ENCODE measurements at places on chromosomes 6 and 20.
A peak's percentile ranks its signal among the peaks of the same experiment; 100 is the strongest.

- no peak for DNase-seq
Observed at GRCh38 chr20:41632896-41633295, 14.7 kb upstream of the CHD6 start.

GRCh38 chr6:42450477-42451332, 1.0 kb downstream of the TRERF1 start:
- DNase-seq: no peak

GRCh38 chr6:154268486-154268885, 88.1 kb downstream of the IPCEF1 start:
- DNase-seq: no peak

DNA sequence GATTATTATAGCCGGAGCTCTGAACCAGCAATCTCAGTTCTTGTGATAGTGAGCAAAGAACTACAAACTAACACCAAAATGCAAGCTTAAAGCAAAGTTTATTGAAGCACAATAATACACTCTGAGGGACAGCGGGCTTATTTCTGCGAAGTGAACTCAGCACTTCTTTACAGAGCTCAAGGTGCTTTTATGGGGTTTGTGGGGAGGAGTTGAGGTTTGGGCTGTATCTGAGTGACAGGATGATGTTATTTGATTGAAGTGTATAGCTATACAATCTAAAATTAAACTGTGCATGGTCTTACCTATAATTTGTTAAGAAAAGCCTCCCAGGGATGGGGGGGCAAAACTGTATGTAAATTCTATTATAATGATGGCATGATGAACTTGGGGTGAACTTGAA, 1.0 kb upstream of the HFE start:
- DNase-seq: no peak

DNA sequence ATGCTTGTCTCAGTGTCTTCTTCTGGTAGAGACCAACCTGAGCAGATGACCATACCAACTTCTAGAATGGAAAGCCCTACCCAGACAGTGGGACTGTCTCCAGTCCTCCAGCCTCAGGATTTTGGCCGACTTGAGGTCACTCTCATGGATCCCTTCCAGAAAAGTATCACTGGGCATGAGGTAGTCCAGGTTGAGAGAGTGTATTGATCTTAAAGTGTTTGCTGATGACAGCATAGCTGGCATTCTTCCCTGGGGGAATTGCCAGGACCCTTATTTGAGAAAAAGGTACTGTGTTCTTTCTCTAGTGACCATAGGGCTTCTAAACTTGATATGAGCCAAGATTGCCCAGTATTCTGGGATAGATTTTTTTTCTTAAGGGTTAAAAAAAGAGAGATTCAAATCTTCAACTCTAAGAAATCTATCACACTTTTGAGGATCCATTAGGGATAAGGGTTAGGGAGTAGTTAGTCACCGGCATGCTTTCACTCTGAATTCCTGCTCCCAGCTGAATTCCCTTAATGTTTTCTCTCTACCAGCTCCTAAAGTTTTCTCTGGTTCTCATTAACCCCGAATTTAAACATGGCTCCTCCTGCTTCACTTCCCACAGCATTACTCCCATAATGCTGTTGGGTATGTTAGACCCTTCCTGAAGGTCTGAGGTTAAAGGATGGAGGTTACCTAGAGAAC, 73.6 kb upstream of the FLRT3 start:
- no peak for DNase-seq

DNA sequence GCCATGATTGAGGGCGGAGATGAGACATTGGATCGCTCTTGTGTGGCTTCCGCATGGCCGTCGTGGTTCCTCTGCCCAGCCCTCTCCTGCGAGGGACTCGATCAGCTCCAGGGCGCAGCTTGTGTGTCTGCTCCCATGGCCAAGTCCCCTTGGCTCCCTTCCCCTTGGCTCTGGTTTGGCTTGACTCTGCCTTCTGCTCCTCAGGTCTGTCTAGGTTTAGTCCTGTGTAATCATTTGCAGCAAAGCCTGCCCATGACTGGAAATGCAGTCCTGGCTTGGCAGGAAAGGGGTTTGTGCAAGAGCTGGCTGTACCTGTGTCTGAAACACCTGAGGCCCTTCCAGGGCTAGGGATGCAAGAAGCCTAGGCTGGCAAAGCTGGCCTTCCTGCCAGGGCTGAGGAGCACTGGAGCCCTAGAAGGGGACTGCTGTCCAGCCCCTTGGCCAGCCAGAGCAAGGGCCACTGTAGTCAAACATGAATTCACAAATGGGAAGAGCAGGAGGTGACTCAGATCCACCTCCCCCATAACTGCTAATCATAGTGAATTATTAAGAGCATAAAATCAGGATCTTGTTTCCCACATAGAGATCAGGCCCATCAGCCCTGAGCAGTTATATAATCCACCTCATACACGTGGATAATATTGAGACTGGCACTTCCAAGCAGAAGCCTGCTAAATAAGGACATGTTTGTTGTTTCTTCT, 196.8 kb downstream of the FARS2 start:
- no peak for DNase-seq

- no peak for DNase-seq
Observed at GRCh38 chr6:12939314-12939713, 222.7 kb downstream of the PHACTR1 start.

GRCh38 chr20:32605167-32605656, 20.1 kb upstream of the NOL4L start:
- DNase-seq: no peak

DNA sequence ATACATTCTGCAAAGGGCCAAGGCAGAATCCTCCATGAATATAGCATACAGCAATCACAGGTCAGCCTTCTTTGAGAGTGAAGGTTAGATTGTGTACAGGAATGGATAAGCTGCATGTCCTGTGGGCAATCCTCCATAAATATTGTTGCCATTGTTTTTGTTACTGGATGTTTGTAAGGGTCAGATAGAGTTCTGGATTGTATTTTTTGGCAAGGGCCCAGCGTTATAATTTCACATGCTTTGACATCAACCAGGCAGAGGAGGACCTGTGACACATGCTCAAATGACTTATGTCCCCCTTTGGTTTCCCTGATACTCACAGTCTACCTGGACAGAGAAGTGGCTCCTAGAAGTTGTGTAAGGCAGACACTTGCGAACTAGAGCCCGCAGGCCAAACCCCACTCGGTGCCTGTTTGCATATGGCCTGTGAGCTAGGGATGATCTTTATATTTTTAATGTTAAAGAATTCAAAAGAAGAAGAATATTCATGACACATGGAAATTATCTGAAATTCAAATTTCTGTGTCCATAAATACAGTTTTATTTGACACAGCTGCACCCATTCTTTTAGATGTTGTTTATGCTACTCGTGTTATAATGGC, 5.4 kb downstream of the LY86 start:
- DNase-seq: no peak

GRCh38 chr6:79465381-79465780, 71.8 kb downstream of the LCA5 start:
- no peak for DNase-seq

DNA sequence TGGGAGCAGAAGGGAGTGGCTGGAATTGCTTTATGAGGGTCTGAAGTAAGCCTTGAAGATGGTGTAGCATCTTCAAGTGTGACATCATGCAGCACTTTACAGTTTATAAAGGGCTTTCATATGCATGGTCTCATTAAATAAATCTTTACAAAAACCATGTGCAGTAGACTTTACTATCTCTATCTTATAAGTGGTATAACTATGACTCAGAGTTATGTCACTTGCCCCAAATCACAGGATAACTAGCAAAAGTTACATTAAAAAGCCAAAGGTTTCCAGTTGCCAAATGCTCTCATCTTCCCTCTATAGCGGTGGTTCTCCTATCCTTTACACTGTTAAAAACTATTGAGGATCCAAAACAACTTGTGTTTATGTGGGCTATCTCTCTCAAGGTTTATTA, 687.7 kb upstream of the MARCKS start:
- DNase-seq: no peak

DNA sequence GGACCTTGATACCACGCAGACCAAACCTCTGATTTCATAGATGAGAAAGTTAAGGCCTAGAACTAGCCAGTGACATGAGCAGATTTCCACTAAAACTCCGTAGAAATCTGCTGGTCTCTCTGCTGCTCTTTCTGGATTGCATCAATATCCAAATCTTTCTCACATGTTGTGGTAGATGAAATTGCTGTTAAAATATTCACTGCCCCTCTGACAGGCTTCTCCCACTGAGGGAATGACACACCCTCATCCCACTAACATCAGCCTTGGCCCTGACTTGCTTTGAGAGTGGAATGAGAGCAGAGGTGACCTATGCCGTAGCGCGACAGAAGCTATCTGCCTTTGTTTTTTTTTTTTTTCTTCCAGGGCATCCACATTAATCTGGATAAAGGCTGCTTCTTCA, 20.4 kb upstream of the EXOC2 start:
- DNase-seq: no peak

GRCh38 chr6:21997119-21998037, 299.5 kb downstream of the PRL start:
- peak; percentile 63 for DNase-seq

- DNase-seq: no peak
Observed at GRCh38 chr6:1463751-1464426, 74.5 kb downstream of the FOXF2 start.

DNA sequence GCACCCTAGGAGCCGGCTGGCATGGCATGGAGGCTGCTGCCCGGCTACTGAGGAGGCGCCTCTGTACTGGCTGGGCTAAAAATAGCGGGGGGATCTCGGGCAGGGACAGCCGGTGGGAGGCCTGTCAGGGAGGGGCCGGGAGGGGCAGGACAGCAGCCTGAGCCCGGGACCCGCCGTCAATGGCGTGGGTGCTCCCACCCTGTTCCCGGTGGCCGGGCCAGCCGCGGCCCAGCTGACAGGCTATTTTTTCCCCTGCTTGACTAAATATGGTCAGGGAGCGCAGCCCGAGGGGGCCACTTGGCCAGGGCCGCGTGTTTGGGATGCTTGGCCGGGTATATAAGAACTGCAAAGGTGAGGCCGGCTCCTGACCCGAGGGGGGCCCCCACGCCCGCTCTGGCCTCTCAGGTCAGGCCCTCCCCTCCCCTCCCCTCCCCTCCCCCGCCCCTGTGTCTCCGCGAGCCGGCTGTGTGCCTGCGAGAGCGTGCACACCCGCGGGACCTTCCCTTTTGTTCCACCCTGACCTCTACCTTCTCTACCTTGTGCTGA, 74.4 kb upstream of the GATA5 start:
- no peak for DNase-seq

- no peak for DNase-seq
Observed at GRCh38 chr6:126955621-126956020, 162.8 kb upstream of the RSPO3 start.

GRCh38 chr6:4727217-4727616, 49.0 kb upstream of the CDYL start:
- DNase-seq: no peak

DNA sequence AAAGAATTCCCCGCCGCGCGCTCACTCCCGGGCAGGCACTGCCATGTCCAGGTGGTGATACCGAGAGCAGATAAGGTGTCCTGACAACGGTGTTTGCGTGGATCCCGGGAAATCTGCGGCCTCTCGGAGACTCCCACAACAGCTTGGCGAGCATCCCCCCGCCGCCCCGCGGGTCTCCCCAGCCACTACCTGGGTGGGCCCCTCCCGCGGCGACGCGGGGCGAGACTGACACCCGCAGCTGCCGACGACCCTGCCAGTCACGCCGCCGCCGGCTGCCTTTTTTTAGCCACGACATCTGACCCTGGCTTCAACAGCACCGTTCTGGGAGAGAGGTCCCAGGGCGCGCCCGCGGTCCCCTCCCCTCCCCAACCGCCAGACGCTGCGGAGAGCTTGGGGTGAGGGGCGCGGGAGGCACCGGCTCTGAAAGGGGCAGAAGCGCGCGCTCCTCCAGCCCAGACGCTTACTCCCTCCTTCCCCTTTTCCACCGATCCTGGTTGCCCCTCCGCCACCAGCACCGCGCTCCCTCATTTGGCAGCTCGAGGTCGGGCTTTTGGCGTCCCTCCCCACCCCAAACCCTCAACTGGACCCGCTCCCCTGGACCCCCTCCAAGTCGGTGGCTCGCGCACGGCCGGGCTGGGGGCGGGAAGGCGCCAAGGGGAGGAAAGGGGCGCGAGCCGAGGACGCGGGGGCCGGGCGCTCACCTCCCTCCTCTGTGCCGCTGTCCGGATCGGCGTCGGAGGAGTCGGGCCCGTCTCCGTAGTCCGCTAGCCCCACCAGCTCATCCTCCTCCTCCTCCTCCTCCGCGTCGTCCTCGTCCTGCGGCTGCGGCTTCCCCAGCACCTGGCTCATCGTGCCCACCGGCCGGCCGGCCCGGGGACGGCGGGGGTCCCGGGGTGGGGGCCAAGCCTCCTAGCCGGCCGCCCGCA, 665 bp downstream of the RRAGD start:
- DNase-seq: peak; percentile 37

DNA sequence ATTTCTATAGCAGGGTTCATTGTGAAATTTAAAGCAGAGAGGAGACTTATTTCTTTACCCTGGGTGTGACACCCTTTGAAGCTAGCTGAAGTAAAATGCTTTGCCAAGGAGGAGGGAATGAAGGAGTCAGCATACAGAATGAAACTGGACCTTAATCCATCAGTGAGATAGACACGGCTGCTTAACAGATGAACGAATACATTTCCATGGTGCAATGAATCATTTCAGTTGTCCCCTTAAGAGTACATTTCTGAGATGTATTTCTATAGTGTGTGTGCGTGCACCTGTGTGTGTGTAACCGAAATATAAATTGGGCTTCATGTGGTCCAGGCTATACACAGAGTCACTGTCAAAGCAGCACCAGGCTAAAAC, 73.8 kb upstream of the CD93 start:
- no peak for DNase-seq
